ENCODE measurements at places on chromosomes 4 and X. TPM values are rescaled to one million over a fixed set of nuclear protein-coding genes. Genes with fewer than 3 reads are reported as not detected.

TAF7L gene
- not detected for total RNA-seq

UGT2B11 gene
- not detected for total RNA-seq

FREM3 gene
- not detected for total RNA-seq

FAM9A gene
- total RNA-seq = not detected

SLC38A5 gene
- 7.9 TPM for total RNA-seq

CT45A10 gene
- total RNA-seq = not detected

TXK gene
- total RNA-seq = 0.92 TPM

GRK4 gene
- total RNA-seq = 7.5 TPM

VEGFD gene
- 6.0 TPM for total RNA-seq

DNA sequence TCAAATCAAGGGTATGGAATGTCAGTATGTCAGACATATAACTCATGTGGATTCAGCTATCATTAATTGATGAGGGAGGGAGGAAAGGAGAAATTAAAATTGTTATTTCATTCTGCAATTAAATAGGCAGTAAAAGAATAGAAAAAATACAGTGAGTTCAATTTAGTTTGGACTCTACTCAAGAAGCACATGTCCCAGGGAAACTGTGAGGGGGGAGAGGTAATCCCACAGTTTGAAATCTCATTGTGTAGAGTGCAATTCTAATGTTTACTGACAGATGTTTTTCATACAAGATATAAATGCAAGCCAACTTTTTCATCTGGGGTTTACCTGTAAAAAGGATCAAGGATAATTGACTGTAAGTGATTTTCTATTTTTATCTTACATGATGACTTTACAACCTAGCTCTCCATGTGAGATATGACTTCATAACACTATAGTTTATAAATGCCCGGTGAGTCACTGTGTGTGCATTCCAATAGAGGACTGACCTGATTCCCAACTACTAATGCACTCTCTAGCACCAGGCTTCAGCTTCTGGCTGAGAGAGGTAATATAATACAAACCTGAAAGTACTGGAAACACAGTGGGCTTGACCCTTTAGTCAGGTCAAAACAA, 35.2 kb upstream of the SCD5 start:
- no peak for DNase-seq

- no peak for DNase-seq
Observed at GRCh38 chr4:105765690-105766407, 57.3 kb downstream of the GSTCD start.

GRCh38 chrX:125544856-125545255, 225.2 kb downstream of the TEX13C start:
- DNase-seq = no peak

DNA sequence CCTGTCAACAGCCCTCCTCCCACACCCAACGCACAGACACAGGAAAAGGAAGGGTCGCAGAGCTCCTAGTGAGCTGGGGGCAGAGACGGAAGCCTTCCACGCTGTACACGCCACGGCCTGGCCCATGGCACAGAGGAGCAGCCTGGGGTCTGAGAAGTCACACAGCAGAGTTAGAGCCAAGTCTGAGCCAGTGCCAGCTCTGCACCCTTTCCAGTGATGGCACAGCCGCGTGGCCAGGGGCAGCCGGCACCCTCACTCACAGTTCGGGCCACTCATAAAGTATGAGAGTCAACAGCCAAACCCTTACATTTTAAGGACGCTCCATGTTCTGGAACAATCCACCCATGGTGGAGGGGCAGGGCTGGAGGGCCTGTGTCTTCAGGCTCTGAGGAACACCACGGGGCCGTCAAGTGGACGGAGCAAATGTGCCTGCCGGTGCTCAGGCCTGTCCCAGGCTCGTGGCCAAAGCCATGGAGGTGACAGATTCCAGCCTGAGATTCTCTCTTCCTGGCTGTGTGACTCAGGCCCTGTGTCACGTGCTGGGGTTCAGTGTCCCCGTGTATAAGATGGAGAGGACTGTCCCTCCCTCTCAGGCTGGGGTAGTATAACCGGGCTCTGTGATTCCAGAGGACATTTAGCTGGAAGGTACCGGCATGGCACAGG, 91.2 kb downstream of the ABLIM2 start:
- no peak for DNase-seq

DNA sequence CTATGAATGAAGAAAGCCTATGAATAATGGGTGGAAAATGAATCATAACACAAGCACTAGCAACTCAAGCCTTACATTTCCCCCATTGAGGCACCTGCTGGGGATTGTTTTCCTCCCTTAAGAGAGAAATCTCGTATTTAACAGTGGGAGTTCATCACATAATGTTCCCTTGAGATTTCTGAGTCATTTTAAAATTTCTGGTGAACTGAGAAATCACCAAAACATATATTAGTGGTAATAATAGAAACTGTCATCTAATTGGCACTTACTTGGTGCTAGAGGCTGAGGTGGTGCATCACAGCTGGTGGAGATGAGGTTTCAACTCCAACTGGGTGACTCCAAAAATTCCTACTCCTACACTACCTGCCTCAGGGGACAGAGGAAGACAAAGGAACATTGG, 561.3 kb upstream of the LCORL start:
- DNase-seq = no peak

- DNase-seq = no peak
Observed at GRCh38 chr4:118904418-118904817, 15.8 kb downstream of the SYNPO2 start.

DNA sequence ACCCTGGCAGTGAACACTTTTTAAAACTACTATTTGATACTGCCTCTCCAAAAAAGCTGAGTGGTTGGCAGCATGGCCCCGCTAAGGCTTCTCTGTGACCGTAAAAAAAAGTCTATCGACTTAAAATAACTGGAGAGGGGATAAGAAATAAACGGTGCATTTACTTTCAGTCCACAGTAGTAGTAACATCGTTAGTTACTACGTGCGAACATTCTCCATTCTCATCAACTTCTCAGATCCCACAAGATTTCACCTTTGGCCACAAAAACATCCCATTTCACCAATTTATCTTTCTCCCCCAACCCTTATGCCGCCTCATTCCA, 524 bp upstream of the EXOSC9 start:
- no peak for DNase-seq

GRCh38 chr4:106914223-106914622, 121.9 kb downstream of the DKK2 start:
- no peak for DNase-seq

DNA sequence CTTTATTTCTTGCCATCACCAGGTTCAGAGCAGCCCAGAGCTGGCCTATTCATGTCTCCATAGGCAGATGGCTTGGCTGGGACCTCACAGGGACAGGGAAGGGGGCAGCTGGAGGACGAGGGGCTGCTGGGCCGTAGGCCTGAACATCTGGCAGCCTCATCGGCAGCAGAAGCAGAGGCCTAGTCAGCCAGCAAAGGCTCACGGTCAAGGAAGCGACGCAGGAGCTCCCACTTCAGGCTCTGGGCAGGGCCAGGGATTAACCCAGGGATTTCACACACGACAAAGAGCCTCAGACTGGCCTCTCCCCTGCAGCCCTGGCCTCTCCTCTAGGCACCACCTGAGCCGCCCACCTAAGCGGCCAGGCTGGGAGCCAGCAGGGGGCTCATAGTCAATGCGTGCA, 46.0 kb upstream of the MAN2B2 start:
- DNase-seq = no peak

- no peak for DNase-seq
Observed at GRCh38 chr4:138741766-138742377, 273.7 kb upstream of the NOCT start.

DNA sequence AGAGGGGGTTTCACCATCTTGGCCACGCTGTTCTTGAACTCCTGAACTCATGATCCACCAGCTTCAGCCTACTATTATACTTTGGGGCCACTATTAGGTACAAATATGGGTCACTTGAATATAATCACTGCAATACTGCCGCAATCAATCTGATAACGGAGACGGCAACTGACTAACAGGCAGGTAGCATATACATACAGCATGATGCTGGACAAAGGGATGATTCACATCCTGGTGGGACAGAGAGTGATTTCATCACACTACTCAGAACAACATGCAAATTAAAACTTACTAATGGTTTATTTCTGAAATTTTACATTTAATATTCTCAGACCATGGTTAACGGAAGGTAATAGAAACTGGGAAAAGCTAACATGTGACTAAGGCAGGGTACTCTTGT, 10.9 kb downstream of the LRBA start:
- DNase-seq = no peak

- no peak for DNase-seq
Observed at GRCh38 chrX:52416816-52417215, 48.0 kb downstream of the XAGE2 start.

Measured in esophagus muscularis mucosa (tissue), 4 donors.